Activated CD4-positive, alpha-beta T cell treated with anti-CD3 and anti-CD28 coated beads for 1 hour (primary cell): ENCODE measurements at places on chromosomes 6 and 20.
A peak's percentile ranks its signal among the peaks of the same experiment; 100 is the strongest.

DNA sequence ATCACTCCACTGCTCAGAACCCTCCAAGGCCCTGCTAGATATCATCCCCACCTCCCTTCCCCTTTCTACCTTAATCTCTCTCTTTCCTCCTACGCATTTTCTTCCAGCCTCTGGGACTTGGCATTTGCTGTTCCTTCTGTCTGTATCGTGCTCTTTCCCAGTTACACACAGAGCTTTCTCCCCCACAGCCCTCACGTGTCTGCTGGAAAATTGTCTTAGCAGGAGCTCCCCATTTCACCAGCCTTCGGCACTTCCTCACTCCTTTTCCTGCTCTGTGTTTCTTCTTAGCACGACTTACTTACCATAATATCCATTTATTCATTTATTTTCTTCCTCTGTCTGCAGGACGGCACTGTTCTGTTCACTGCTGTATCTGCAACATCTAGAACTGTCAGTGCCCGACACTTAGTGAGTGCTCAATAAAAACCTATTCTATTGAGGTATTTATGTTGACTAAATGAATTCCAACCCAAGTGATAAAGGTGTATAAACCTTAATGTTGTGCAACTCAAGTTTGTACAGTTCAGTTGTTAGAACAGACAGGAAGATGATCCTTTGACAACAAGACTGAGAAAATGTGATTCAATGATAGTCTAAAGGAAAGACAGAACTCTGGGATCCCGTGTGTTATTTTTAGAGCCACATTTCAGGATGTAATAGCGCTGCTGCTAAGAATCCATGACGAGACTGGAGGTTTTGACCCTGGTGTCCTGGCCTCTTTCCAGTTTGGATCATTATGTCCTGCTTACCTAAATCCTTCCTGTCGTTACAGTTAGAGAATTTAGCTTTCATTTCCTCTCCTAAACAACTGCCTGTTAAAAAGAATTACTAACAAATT lies 170.1 kb upstream of the LAMP5 start:
- no peak for DNase-seq

- DNase-seq: no peak
Observed at GRCh38 chr6:14559746-14560536, 442.4 kb downstream of the CD83 start.

DNA sequence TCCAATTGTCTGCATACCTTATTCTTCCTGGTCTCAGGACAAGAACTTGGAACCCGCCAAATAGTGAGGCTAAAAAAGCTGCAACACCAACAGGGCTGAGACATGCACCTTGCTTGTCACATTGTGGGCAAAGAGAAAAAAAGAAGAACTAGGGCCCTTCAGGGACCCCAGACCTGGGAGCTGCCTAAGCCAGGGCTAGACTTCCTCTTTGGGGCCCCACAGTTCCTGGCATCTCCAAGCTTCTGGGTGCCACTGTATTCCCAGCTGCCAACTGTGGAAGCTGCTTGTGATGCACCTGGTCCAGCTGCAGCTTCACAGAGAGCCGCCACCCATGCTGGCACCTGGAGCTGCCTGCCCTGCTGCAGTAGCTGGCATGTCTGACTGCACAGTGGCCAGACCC lies 370.6 kb downstream of the CD83 start:
- DNase-seq: no peak

GRCh38 chr20:63091901-63092659 lies 85.3 kb upstream of the BHLHE23 start:
- DNase-seq: no peak

GRCh38 chr6:37696841-37697662 lies 631 bp downstream of the MDGA1 start:
- DNase-seq: peak; percentile 16

GRCh38 chr6:25675167-25675566 lies 23.2 kb downstream of the SCGN start:
- DNase-seq: no peak

- no peak for DNase-seq
Observed at GRCh38 chr6:133466680-133467079, 225.5 kb downstream of the EYA4 start.

DNA sequence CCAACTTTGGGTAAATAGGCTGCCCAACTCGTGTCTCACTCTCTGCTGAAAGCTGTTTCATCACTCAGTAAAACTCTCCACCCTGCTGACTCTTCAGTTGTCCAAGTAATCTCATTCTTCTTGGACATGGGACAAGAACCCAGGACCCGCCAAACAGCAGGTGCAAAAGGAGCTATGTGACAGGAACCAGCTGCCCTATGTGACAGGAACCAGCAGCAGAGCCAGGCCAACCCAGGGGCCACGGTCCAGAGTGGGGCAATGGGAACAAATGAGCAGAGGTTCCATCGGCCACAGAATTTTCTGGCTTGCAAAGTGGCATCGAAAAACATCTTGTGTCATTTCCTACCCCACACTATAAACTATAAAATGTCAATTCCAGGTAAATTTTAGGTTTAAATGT lies 56.5 kb downstream of the MOXD1 start:
- no peak for DNase-seq

DNA sequence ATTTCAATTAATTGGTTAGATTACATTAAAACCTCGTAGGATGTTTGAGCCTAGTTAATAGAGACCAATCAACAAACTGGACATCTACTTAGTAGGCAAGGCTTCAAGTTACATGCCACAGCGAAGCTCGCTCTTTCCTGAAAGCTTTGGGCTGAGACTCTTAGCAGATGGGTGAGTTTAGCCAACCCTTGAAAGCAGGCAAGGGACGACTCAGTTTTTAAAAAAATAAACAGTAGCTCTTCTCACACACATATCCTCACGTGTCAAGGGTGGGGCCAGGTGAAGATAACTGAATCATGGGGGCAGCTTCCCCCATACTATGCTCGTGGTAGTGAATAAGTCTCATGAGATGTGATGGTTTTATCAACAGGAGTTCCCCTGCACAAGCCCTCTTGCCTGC lies 775 bp downstream of the MTFR2 start:
- no peak for DNase-seq

DNA sequence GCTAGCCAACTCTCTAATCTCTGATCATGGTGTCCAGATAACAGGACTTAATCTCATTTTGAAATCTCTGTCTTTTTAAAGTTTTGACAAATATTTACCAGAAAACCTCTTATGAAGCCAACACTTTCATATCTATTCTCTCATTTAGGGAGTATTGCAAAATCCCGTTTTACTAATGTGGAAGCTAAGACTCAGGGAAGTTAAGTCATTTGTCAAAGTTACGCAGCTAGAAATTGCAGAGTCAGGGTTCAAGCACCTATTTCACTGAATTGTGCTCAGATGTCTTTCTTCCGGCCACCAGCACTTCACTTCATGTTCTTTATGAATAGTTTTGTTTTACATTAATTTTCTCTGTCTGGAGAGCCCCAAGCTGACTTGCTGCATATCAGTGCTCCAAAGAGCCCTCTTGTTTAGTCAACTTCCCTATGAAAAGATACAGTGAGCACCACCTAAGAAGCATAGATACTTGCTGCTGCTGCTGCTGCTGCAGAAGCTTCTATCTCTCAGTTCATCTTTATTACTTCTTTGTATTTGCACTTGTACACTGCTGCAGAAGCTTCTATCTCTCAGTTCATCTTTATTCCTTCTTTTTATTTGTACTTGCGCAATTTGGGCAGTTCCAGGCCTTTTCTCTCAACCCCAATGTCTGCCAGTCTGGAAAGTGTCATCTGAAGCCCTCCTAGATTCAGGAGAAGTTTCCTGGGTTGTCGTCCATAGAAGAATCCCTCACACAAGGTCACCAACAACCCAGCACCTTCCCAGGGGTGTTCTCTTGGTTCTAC lies 329.7 kb downstream of the MAFB start:
- DNase-seq: no peak

GRCh38 chr20:52143277-52143676 lies 48.3 kb downstream of the ZFP64 start:
- no peak for DNase-seq

GRCh38 chr6:159062564-159062945 lies 17.8 kb upstream of the TAGAP start:
- peak; percentile 32 for DNase-seq

DNA sequence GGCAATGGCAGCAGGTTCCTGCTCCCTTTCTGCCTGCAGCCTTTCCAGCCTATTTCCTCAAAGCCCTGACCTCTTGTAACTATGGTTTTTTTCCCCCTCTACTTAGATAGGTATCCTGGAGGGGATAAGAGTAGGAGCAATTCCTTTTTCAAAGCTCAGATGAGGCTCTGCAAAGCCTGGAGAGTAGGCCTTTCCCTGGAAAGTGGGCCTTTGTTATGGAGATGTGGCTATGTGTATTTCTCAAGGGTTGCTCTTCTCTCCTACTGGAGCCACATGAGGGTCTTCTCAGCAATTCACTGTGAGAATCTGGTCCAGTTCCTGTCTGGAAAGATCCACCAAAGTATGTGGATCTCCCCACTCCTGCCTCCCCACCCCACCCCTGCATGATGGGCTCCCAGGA lies 96.0 kb downstream of the DTD1 start:
- DNase-seq: no peak

DNA sequence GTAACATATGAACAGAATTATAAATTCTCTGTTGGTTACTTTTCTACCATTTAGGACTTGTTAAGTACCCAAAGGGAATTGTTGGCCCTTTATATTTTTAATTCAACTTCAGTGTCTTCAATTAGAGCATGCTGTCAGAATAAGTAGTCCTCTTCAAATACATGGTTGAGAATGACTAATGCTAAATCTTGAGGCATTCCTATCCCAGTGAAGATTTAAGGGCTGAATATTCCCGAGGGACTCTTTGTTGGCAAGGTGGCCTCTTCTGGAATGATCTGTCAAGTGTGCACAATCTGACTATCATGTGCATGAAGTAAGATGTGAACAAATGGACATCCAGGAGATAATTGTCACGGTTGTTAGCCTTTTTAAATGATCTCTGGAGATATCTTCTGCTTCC lies 421.7 kb downstream of the BMP2 start:
- no peak for DNase-seq

DNA sequence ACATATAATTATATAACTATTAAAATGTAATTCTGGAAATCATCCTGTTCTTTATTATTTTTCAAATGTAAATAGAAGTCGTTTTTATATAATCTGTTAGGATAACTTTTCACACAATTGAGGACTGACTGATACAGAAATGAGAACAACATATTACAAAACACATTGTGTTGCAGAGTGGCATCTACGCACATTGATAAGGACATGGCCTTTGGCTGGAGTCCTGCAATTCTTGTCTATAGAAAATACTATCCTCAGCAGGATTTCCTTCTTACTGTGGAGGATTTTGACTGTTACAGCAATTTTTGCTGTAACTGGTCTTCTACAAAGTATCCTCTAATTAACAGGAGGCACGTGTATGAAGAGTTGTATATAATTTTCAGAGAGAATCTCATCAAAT lies 19.8 kb downstream of the SH3BGRL2 start:
- no peak for DNase-seq

GRCh38 chr6:4370066-4370465 lies 234.7 kb upstream of the ECI2 start:
- no peak for DNase-seq

DNA sequence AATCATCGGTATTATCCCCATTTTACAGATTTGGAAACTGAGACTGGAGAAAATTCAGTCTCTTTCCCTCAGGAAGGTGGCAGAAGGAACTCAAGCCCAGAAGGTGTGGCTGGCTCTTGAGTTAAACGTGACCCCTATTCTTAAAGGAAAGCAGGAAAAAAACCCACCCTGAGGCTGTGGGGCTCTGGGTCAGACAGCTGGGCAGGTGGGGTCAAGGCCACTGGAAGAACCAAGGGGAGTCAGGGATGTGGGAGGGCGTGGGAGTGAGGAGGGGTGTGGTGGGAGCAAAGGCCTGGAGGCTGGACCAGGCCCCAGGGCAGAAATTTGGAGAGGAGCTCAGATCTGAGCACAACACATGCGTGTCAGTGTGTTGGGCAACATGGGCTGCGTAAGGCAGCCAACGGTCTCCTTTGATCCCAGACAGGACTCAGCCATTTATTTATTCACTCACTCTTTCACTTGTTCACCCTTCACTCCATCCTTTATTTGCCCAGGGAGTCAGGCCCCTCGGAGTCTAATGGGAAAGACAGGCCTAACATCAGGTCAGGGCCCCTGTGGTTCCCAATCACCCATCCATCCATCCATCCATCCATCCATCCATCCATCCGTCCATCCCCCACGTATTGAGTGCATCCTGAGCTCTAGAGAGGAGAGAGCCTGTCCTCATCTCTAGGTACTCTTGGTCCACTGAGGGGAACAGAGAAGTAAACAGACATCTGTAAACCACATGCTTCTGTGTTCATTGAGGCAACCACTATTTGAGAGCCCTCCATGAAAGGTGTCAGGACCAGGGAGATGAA lies 165.0 kb downstream of the VEGFA start:
- DNase-seq: no peak

DNA sequence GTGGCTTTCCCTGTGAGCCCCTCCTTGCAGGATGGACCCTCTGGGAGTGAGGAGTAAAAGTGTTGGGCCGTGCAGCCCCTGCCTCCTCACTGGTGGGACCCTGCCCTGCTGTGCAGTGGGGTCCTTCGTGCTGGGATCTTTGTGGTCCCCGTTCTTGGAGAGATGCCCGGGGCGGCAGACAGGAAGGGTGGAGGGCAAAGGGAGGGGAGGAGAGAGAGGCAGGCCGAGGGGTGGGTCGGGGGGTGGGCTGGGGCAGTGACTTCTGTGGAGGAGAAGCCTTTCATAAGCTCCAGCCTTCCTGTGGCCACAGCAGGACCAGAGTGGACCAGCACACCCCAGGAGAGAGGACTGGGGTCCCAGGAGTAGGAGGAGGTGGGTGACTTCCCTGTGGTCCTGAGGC lies at the start of gene COL20A1:
TSS of gene COL20A1 (plus strand) at position 283 of the 400 bp plus-strand sequence. CDS start 1,922 bp downstream, outside the sequence.
- DNase-seq: no peak

DNA sequence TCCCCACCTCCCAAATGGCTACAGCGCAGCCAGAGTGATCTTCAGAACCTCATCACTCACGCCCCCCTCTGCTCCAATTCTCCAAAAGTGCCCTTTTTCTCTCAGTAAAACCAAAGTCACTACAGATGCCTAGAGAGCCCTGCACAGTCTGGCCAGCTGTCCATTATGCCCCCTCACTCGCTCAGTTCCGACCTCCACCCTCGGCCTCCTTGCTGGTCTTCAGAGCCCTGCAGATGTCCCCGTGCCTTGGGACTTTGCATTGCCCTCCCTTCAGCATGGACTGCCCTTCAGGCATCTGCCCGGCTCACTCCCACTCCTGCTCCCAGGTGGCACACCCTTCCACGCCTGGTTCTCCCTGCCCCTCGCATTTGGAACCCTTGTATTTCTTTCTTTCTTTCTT lies 1.1 kb upstream of the RAET1E start:
- DNase-seq: no peak

DNA sequence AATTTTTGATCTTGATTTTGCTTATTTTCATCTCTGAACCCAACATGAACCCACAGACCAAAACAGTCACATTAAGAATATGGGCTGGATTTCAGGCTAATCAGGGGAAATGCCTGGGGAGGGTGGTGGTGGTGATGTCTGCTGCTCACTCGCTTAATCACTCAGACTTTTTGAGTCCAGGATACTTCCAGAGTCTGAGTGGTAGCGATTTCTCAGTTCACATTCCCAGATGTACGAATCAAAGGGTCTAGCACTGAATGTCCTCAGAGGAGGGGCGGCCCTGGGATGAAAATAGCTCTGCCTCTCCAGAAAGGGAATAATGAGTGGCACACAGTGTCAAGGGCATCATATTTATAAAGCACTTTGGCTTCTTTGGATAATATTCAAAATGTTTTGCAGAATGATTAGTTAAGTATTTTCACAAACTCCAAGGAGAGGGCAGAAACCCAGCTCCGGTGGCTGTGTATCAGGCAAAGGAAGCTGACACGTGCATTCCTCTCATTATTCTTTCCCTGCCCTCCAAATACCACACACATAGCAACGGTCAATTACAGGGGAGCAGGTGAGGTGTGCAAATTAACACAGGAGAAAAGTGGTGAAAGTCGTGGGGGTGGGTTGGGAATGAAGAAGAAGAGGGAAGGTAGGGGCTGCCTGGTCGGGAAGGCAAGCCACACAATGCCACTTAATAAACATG lies 345.2 kb upstream of the RSPO3 start:
- no peak for DNase-seq
